ENCODE measurements at places on chromosomes 12 and 14.

DNA sequence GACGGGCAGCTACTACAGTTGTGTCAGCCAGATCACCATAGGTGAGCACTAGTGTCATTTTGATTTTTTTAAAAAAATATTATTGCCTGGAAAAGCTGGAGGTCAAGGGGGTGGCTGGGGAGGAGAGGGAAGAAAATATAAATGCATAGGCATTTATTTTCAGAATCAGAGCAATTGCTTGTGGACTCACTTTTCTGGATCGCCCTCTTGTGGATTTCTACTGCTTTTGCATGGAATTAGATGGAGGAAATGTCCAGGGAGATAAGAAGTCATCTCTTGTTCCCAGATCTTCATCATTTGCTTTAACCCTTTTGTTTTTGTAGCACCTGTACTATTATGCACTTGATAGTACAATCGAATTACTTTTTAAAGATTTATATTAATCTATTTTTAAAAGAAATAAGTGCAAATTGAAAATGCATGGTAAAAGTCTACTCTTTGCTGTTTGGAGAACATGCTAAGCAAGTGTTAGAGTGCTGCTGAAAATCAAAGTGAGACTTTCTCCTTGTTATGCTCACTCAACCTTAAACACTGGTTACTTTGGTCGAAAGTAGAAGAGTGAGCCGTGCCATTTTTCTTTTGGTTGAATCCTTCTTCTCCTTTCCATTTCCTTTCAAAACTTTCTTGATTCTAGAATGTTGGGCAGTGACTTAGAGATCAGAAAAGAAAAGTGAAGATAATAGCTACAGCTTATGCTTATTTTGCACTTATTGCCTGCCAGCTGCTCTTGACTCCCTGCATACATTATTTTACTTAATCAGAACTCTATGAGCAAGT, 60.6 kb upstream of the ANO4 start:
- no peak for DNase-seq

DNA sequence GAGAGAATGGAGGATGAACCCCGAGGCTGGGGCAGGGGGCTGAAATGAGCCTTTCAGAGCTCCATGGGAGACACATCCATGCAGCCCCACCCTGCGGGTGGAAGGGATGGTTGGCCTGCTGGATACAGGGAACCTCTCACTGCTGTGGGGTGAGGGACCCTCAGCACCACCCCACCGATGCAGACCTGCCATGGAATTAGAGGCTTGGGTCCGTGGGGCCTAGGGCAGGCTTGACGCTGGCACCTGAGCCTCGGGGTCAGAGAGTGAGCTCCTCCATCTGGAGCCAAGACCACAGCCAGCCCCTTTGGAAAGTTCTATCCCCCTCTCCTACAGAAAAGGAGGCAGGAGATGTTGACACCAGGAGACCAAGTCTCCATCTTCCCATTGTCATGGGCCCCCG, 7.4 kb upstream of the KRT74 start:
- DNase-seq: no peak

DNA sequence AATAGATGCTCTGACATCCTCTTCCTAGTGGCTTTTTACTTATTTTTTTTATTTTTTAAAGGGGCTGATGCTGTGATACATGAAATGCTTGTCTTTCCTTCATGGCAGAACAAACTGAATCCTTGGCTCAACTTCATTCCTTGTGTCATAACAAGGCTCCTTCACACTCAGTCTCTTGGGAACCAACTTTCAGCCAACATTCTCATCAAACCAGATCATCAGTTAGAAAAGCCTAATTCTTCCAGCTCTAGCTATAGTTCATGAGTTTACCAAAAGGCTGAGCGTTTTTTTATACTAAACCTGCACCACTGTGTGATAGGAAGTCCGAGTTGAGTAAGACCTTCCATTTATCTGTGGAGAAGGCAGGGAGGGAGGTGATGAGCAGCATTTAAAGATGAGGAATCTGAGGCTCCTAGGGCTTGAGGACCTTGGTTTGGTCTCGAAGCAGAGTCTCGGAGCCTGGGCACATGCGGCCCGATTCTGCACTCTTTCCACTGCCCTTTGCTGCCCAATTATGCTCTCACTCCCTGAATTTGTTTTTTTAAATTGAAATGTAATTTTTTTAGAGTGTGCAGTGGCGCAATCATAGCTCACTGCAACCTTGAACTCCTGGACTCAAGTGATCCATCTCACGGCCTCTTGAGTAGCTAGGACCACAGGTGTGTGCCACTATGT, 8.2 kb downstream of the GPRC5D start:
- no peak for DNase-seq

DNA sequence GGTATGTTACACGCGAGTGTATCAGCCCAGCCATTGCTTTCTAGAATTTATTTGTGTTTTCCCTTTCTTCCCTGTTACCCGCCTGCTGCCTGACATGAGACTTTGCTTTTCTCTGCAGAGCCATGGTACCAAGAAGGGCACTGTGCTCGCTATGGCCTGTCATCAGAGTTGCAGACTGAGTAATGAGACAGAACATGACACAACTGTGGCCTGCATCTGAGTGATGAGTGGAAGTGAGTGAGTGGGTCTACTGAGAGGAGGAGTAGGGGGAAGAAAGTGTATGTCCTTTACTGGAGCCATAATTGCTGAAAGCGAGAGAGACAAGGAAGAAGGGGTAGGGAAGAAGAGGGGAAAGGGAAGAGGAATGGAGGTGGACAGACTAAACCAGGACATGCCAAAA, 2.9 kb downstream of the RILPL1 start:
- DNase-seq: no peak

- DNase-seq: no peak
Observed at GRCh38 chr12:76666290-76666835, 97.6 kb upstream of the ZDHHC17 start.

- no peak for DNase-seq
Observed at GRCh38 chr14:27056586-27056985, 458.8 kb upstream of the NOVA1 start.

DNA sequence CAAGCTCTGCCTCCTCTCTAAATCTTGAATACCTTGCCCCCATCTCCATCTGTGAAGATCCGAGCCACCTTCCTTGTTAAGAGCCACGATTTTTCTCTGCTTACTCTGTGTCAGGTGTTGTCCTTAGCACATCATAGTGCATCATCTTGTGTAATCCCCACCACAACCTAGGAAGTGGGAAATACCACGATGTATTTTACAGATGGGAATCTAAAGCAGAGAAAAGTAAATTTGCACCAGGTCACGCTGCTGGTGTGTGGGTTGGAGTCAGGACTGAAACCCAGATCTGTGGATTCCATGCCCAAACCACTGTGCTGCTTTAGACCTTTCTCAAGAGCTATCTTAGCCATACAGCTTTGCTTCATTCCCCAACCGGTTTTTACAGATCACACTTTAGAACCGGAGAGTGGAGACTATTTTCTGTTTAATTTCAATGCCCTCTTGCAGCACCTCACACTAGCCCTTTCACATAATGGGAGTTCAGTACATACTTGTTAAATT, 94.6 kb downstream of the PPM1A start:
- DNase-seq: no peak

DNA sequence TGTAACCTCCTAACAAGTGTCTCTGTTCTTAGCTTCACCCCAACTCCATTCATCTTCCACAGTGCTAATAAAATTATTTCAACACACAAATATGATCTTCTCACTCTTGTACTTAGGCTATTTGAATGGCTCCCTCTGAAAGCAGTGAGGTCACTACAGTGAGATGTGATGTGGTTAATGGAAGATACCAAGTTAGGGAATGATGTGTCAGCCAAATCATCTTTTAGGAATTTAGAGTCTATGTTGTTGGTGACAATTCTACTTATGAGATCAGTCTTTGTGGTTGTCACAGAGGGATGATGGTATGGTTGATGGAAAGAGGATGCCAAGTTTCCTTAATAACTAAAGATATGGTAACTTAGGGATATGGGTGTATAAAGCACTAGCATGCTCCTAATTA, 57.6 kb downstream of the POLR3B start:
- DNase-seq: no peak

- DNase-seq: no peak
Observed at GRCh38 chr12:4766445-4766844, 46.2 kb downstream of the GALNT8 start.

- no peak for DNase-seq
Observed at GRCh38 chr12:88958946-88959345, 378.7 kb upstream of the KITLG start.

- DNase-seq: no peak
Observed at GRCh38 chr12:1523558-1524050, 70.8 kb downstream of the FBXL14 start.

DNA sequence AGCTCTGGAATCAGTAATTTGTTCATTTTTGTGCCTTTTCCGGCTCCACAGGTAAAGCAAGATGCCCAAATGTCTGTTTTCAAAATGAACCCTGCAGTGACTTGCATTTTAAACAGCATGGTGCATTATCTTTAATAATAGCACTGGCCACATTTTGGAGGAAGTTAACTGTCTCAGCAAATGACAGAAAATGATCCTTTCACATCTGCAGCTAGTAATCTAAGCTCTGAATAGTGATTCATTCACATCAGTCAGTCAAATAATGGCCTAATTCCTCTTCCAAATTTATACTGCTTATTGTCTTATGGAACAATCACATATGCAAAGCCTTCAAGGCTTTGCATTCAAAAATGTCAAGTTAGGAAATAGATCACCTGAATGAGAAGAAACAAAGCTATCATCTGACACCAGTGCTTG, 75.6 kb downstream of the PPM1H start:
- peak; percentile 28 for DNase-seq

GRCh38 chr14:22466491-22466890, 122.5 kb downstream of the DAD1 start:
- DNase-seq: no peak

GRCh38 chr12:56994231-56994746, 12.1 kb downstream of the ZBTB39 start:
- DNase-seq: no peak
